Naive thymus-derived CD4-positive, alpha-beta T cell (primary cell): ENCODE measurements at places on chromosomes 11 and 22. TPM values are rescaled to one million over a fixed set of nuclear protein-coding genes. Genes with fewer than 3 reads are reported as not detected.

DNA sequence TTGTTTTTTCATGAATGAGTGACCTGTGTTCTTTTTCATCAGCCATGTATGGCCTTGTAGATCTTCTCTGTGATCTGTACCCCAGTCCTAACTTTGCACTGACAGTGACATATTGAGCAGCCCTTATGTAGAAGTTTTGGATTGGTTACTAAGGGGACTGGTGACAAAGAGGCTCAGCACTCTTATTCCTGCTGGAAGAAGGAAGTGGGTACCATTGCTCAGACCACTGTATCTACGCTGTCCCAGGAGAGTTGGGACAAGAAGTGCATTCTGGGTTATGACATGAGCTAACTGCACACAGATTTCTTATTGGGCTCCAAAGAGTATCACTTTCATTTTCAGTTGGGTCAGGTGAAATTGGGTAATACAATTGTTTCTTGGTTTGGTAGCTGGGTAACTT is 107.8 kb upstream of the RASSF10 start:
- no peak for DNase-seq

DNA sequence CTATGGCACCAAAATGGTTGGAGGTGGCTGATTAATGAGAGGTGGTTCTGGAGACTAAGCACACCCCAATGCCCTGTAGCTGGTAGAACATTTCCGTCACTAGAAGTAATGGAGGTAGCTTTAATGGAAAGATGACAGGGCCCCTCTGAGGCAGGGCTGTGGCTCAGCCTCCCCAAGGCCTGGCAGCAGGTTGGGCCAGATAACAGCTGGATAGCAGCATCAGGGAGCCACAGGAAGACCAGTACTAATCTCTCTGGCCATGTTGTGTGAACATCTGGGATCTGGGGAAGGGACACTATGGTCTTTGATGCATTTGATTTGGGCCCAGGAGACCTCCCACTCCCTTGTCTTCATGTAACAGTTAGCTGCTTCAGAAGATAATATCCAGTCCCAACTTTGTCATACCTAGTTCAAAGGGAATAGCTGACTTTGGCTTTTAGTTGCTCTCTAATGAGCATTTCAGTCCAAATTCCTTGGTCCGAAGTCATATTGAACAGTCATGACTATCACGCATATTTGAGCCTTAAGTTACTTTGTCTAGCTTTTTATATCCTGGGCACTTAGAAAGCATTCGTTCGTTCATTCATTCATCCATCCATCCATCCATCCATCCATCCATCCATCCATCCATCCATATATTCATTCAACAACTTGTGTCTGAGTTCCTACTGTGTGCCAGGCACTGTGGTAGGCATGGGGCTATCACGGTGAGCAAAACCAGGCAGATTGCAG is 53.0 kb upstream of the LMO2 start:
- DNase-seq = no peak

- no peak for DNase-seq
These were observed 161.1 kb downstream of the NAV2 start for GRCh38 chr11:19873730-19874129.

DNA sequence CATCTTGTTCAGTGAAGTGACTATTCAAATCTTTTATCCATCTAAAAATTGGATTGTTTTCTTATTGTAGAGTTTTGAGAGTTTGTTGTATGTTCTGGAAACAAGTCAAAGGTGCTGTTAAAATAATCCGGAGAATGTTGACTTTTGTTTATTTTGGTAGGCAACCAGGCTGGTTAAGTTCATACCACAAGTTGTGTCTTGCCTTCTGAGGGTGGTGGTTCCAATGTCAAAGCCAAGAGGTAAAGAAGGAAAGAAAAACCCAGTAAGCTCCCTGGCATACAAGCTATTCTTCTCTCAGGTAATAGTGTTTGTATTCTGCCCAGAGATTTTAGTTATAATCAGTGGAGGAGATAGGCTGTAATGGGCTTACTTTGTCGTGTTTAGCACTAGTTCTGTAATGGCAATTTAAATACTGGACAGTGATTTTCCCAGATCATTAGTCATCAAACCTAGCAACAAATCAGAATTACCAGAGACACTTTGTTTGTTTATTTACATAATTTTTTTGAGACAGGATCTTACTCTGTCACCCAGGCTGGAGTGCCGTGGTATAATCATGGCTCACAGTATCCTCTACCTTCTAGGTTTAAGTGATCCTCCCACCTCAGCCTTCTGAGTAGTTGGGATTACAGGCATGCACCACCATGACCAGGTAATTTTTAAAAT is 15.1 kb upstream of the CSRP3 start:
- no peak for DNase-seq

DNA sequence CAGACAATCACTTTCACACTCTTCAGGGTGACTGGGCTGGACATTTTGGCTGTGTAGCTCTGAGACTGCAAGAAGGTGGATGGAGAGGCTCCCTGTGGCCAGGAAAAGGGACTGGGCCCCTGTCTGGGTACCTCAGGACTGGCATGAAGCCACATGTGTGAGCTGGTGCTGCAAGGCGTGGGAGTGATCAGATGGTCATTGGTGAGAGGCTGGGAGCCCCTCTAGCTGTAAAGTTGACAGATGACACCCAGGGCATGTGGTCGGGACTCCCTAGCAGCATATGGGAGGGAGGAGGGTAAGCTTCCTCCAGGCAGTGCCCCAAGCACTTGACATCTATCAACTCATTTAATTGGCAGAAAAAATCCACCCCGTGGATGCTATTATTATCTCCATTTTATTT is 18.9 kb upstream of the CABP2 start:
- no peak for DNase-seq

USH1C gene
- total RNA-seq = not detected in 2 replicates

WNT11 gene
- 0.27 and 0.41 TPM in 2 replicates for total RNA-seq

PLA2G3 gene
- total RNA-seq = not detected

FIBIN gene
- total RNA-seq = not detected

OR51I1 gene
- total RNA-seq = not detected
